Pulmonary artery endothelial cell (primary cell): ENCODE measurements at places on chromosomes 3 and 15.

DNA sequence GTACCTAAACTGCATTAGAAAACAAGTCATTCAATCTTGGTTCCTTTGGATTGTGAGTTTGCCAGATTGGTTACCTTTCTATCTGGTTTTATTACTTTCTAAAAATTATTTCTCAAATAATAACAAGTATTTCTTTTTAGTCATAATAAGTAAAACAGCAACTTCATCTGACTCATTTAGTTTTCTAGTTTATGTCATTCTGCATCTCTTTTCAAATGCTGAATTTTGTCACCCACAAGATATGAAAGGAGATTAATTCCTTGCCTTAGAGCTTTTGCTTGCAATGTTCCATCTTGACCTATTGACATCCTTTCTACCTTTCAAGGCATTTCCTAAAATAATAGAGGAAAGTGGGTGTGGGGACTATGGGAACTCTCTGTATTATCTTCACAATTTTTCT, 253.6 kb upstream of the PEX5L start:
- no peak for DNase-seq

DNA sequence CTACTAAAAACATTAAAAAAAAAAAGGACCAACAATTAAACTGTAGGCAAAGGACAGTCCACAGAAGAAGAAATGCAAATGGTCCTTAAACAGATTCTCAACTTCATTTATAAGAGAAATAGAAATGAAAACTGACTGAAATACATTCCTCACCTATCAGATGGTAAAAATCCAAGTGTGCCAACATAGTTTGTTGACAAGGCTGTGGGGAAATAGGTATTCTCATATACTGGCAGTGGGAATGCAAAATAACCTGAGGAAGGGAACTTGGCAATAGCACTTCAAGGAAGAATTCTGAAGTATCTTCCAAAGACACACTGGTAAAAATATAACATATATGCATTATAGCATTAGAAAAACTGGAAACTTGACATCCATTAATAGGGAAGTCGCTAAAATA, 53.8 kb downstream of the SLC24A1 start:
- DNase-seq = no peak

GRCh38 chr3:43969944-43970343, 271.7 kb upstream of the TOPAZ1 start:
- DNase-seq = no peak

DNA sequence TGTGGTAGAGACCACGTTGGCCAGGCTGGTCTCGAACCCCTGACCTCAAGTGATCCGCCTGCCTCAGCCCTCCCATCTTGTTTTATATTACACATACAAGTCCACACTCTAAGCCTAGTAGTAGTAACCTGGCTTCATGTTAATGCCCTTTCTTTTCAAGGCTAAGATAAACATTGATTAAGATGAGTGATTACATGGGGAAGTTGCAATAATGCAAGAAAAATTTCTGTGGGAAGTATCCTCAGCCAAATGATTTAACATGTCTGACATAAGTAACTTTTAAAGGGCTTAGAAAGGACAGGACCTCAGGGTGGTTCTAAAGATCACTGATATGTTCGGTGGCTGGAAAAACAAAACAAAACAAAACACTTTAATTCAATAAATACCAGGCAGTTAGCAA, 72.1 kb downstream of the SFMBT1 start:
- DNase-seq = no peak

DNA sequence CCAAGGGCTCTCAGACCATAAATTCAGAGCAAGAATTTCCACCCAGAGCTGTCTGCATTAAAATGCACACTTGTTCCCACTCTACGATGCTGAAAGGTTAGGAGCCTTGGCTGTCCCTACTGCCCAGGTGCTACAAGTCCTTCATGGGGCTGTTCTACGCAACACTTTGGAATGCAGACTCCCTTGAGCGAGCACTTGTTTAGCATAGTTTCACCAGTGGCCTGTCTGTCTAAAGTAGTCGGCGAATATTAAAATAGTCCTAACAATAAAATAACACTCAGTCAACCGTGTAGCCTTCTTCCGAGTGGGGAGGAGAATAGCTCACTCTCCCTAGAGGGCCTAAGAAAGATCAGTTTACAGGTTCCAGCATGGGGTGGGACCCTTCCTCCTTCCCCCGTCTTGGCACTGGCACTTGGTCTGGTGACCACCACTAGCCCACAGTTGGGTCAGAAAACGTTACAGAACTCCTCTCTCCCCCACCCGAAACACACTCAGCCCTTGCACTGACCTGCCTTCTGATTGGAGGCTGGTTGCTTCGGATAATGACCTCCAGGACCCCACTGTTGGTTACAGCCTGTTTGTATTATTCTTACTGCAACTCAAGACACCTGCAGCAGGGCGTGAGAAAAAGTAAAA, at the start of gene CLDN16:
TSS of gene CLDN16 (plus strand) at position 586 of the 636 bp plus-strand sequence. CDS start 167 bp downstream, outside the sequence.
- no peak for DNase-seq

DNA sequence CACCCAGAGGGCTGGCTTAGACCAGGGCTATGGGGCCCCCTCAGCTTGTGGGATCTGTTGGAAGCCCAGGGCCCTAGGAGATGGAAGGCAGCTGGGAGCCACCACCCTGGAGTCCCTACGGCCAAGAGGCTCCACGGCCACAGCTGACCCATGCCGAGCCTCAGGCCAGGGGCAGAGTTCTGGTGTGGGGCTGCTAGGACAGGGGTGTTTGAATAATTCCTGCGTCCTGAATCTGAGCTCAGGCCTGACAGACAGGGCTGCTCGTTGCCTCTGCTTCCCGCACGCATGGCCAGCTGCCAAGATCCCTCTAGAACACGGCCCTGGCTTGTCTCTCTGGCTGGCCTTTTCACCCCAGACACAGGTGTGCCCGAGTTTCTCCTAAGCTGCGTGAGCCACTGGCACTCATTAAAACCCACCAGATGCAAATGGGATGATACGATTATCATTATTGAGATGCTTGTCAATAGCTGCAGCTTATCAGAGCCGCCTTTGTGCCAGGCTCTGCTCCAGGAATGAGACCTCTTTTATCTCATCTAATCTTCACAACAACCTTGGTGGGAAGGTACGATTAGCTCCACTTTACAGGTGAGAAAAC, 70.2 kb downstream of the EFCAB12 start:
- no peak for DNase-seq

- DNase-seq = no peak
Measured at GRCh38 chr15:25177955-25178801, 223.4 kb downstream of the SNRPN start.

DNA sequence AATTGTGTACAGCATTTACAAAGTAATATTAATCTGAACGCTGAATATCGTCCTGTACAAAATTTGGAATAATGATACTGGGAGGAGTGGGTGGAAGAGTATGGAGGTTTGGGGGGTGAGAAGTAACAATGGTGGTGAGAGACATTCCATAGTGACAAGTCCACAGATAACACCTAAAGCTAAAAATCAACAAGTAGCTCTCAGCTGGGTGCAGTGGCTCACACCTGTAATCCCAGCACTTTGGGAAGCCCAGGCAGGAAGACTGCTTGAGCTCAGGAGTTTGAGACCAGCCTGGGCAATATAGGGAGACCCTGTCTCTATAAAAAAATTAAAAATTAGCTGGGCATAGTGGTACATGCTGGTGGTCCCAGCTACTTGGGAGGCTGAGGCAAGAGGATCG, 5.1 kb downstream of the MRPS25 start:
- no peak for DNase-seq

- DNase-seq = no peak
Measured at GRCh38 chr3:49841806-49842205, 14.6 kb downstream of the TRAIP start.

GRCh38 chr15:75028991-75029377, 5.6 kb downstream of the PPCDC start:
- no peak for DNase-seq

- DNase-seq = no peak
Measured at GRCh38 chr3:61343543-61343942, 92.3 kb upstream of the FHIT start.

DNA sequence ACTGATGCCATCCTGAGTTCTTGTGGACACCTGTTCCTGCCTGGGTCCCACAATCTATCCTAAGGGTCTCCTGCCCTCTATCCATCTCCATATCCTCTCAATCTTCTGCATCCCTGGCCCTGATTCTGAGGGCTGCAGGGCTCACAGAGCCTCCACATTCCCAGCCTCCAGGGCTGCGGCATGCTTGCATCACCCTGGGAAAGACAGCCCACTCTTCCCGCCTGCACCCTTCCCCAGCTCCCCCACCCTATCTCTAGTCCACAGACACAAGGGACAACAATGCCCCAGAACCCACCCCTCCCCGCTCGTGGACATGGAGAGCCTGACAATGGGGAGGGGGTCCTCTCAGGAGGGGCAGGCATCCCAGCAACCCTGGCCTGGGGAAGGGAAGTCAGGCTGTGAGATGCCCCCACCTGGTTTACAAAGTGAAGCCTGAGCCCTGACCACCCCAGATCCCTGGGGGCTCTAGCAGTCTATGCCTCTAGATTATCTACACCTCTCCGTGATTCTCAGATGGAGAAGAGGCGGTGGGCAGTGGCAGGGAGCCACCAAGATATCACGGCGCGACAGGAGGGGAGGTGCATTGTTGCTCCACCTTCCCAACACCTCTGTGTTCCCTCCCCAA, 10.3 kb downstream of the SEMA3G start:
- DNase-seq = no peak

DNA sequence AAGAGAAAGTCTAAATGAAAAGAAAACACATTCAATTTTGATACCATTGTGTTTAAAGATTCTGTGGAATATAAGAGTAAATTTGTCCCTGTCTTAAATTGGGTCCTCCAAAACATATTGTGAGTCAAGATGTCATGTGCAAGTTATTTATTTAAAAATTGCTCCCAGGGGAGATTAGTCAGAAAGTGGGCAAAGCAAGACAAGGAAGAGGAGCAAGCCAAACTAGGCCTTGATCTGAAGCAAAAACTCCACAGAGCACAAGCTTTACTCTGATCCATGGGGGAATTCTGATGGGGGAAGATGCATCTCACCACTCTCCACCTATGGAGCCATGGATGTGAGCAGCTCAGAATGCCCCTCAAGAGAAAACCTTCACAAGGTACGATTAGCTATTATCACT, 342.8 kb upstream of the IL12A start:
- DNase-seq = no peak

- DNase-seq = peak; percentile 64
Measured at GRCh38 chr3:189961522-189962161, 159.1 kb downstream of the P3H2 start.

DNA sequence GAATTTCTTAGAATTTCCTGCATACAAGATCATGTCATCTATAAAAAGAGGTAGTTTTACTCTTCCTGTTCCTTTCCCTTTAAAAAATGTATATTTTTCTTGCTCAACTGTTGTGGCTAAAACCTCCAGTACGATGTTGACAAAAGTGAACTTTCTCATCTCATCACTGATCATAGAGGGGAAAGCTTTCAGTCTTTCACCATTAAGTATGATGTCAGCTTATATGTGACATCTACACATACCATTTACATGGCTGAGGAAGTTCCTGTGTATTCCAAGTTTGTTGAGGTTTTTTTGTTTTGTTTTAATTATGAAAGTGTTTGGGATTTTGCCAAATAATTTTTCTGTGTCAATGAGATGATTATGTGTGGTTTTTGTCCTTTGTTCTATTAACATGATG, 173.6 kb downstream of the PLD1 start:
- no peak for DNase-seq

DNA sequence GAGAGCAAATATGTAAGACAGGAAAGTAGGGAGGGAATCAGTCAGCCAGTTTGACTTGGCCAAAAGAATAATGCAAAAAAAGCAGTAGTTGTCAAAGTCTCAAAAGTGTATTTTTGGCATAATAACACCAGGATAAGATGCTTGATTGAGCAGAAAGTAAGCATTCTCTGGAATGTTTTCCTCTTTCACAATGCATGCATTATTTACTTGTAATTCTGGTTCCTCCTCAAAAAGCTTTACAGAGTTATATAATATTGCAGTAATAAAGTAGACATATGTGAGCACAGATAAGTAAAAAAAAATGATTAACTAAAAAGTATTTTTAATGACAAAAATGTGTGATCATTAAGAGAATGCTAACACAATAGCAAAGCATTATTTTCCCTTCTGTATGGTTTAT, 285.9 kb upstream of the BCHE start:
- no peak for DNase-seq

DNA sequence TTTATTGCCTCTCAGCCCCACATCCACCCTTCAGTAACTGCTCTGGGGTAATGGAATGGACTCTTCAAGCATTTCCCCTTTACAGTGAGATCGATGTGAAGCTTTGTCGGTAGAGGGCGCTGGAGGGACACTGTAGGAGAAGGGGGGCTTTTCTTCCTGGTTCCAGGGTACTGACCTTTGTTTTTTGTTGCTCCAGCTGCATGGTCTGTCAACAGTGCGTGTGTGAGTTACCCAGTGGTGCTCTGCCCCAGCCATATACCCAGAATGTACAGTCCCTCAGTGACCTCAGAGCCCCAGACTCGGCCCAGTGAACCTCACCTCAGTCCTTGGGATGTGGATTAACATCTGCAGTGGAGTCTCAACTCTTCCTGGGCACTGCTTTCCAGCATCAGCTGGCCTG, 180.3 kb upstream of the TSC22D2 start:
- peak; percentile 37 for DNase-seq

DNA sequence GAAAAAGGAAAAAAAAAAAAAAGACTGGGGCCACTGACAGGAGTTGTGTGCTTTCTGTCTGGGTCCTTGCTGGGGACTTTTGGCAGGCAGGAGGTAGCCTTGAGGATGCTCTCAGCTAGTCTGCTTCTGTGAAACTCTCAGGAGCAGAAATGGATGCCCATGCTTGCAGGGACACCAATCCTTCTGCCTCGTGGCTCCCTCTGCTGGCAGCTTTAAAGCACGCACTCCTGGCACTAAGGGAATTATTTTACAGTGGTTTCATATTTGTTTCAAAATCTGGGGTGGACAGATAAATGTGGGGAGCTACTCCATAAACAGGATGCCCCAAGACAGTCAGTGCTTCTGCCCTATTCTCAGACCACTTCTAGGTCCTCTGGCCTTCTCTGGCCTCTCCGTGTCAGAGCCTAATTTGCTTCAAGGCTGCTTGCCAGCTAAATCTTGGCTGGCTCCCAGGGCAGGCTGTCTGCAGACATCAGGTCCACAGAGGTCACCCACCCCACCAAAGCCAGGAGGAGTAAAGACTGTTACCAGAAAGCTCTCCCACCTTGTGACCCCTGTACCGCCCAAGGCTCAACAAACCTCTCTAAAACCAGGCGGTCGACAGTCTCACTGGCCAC, 17.1 kb downstream of the TRAIP start:
- peak; percentile 50 for DNase-seq
